ENCODE measurements at places on chromosomes 13 and 19.

DNA sequence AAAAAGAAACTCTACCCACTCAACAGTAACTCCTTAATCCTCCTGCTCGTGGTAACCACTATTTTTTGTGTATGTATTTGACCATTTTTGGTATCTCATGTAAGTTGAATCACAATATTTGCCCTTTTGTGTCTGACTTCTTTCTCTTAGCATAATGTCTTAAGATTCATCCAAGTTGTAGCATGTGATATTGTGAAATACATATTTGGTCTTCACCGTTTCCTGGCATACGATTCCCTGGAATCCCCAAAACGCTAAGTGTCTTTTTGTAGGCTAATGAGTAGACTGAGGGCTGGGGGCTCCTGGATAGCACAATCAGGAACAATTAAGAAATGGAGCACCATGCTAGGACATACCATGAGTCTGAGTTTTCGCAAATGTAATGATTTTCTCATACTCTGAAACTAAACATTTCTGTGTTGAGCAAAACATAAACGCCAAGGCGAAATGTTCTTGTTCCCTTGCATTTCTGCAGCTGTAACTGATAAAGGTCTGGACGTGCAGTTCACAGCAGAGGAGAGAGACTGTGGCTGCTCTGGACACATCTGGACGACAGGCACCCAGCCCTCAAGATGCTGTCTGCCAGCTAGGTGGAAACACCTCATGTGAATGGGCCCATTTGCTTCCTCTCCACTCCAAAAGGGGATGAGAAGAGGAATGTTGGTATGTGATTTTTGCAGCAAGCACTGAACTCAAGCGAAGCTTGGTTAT is 38.4 kb downstream of the BRD4 start:
- DNase-seq: no peak

GRCh38 chr13:23870356-23871140 is 18.7 kb downstream of the MIPEP start:
- no peak for DNase-seq

- no peak for DNase-seq
These were observed 29.3 kb downstream of the GPR42 start for GRCh38 chr19:35399948-35400772.

- DNase-seq: peak; percentile 36
These were observed 120.5 kb downstream of the KATNAL1 start for GRCh38 chr13:30186634-30187415.

DNA sequence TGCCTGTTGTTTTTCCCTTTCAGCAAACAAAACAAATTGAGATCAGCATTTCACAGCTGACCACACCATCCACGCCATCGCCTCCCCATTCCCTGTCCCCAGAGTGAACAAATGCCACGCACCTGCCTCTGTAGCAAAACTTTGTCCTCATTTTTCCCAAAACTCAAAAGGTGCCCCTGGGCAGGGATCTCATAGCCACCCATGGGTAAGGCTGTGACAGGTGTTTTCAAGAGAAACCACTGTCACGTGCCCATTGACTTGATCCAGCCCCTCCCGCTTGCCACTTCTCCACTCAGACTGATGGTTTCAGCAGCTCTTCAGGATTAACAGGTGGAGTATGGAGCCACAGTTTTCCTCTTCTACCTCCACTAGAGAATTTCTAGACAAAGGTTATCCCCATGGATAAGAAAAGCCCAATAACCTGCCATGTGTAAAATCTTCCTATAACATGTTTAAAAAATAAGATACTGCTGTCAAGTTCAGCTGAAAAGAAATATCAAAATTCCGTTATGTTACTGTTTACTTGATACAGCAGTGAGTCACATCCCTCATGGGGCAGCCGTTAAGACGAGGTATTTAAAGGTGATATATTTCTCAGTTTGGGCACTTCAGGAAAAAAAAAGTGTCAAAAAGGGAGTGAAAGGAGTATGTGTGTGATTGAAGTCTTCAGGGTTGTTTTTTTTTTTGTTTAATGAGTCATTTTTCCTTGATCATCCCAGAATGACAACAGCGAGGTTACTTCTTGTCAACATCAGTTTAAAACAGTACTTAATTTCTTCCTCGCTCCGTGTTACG is 63.5 kb upstream of the GPR183 start:
- no peak for DNase-seq

- DNase-seq: no peak
These were observed 35.7 kb upstream of the MATK start for GRCh38 chr19:3821857-3822364.

- peak; percentile 22 for DNase-seq
These were observed 53.4 kb upstream of the KLF12 start for GRCh38 chr13:74187564-74187963.

DNA sequence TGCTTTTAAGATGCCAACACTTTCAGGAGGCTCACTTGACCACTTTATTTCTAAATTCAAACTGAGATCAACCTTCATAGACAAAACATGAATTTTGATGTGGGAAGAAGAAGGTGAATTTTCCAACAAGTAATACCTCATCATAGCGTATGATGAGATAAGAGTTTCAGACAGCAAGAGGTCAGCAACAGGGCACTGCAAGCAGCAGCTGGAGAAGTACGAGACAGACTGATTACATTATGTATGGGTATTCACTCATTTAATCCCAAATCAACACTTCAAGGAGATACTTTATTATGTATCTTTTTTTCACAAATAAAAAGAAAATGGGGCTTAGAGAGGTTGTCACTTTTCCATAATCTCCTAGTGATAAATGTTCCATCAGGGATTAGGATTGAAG is 389.8 kb downstream of the TBC1D4 start:
- no peak for DNase-seq

DNA sequence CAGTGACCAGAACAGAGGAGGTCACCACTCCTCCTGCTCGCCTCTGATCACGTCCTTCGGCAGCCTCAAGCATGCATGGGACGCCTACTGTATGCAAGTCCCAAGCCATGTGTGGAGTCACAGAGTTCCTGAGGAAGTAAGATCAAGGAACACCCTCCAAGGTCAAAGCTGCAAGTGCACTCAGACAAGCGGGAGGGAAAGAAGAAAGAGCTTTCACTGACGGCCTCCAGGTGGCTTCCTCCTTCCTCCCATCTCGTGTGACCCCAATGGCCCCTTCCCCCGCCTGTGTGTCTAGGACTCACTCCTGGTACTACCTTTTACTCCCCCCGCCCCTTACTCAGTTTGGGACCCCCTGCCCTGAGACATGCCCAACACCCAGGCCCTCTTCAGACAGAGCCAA is 6.1 kb downstream of the HAUS8 start:
- no peak for DNase-seq

DNA sequence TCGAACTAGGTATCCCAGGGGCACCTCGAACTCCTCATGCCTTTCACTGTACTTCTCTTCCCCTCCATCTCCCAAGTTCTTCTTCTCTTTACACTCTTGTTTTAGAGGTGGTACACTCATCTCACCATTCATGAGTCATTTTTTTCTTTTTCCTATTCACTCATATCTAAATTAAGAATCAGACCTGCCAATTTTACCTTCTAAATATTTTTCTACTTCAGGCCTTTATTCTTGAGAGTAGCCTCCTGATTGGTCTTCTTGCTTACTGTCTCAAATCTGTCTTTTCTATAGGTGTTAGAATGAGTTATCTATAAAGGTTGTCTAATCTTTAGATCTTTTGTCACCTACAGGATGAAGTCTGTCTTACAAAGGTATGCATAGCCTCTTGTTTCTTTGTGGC is 20.7 kb downstream of the TDRD3 start:
- no peak for DNase-seq

DNA sequence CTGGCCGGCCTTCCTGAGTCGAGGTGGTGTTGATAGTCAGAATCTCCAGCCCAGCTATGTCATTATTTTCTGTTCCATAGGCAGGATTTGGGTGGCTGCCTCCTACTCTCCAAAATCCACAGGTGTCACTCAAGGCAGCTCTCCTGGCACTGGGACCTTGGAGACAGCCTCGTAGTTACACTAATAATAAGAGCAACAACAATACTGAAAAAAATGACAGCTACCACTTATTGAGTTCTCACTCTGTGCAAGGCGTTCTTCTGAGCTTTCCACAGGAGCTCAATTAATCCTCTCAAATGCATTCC is 12.2 kb upstream of the KLK12 start:
- DNase-seq: no peak

- peak; percentile 32 for DNase-seq
These were observed 134.2 kb downstream of the TSHZ3 start for GRCh38 chr19:31214997-31215396.

DNA sequence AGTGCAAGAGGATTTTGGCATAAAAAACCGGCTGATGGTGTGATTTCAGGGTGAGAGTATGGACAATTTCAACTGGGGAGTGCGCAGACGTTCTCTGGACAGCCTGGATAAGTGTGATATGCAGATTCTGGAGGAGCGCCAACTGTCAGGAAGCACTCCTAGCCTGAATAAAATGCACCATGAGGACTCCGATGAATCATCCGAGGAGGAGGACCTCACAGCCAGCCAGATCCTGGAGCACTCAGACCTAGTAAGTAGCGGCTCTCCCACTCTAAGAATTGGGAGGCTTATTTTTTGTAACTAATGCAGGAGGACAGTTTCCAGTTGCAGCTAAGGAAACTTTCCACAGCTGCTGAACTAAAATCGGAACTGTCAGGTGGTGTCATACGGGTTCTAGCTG is 53.6 kb downstream of the ZAR1L start:
- DNase-seq: peak; percentile 76

DNA sequence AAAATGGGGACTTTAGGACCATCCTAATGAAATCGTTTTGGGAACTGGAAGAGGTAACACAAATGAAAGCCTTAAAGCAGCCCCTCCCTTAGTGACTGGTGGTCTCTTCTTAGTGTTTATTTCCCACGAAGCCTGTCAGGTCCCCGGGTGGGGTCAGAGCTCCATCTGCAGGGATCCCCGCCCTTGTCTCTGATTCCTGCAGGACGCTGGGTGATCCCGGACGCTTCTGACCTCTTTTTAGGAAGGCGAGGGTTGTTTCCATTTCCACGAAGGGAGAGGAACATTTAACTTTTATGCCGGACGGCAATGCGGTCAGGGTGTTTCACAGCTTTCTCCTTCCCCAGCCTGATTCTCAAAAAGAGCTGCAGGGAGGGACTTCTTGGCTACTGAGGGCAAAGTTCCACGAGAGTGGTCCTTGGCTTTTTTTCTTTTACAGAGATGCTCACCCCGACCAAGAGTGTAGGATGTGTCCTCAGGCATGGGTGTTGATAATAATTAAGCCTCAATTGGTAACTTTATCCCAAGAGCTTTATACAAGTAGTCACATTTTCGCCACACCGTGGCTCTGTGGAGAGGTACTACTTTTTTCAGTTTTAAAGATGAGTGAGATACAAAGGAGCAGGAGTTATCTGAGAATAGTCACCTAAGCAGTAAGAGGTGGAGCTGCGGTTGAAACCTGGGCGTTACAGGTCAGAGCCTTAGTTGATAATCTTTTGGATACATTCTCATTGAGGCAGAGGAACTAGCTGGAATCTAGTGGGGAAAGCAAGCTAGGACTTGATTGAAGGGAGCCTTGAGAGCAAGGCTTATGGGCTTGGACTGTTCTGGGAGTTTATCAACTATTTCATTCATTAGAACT is 813 bp downstream of the ZNF284 start:
- DNase-seq: no peak

DNA sequence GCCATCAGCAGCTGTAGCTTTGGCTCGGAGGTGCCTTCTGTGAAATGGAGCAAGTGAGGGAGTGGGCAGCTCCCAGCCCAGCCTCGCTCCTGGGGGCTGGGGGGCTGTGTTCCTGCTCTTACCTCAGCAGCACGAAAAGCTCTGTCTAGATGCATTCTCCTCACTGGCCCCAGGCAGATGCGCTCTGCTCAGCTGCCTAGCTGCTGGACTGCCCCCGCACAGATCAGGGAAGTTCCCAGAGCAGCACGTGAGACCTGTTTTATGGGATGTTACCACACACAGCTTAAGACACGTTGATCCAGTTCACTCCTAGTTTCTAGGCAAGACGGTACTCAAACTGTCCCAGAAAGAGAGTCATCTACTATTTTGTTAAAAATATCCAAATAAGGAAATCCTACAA is 13.6 kb downstream of the LCP1 start:
- no peak for DNase-seq

GRCh38 chr19:44588771-44589112 is 24.6 kb upstream of the IGSF23 start:
- DNase-seq: peak; percentile 61
